ENCODE measurements at places on chromosomes 7 and 10. TPM values are rescaled to one million over a fixed set of nuclear protein-coding genes. Genes with fewer than 3 reads are reported as not detected.

The FRMD4A gene
- 1.3 TPM for total RNA-seq

The TACC2 gene
- total RNA-seq: not detected

GRCh38 chr7:27122077-27122910, 8.3 kb downstream of the HOXA4 start:
- no peak overlapping the region for H3K27ac ChIP-seq
- H3K4me1 ChIP-seq: no peaks in the 10 kb centered on the region
- H3K4me3 ChIP-seq: no peak overlapping the region
- no peaks in the 10 kb centered on the region for H3K36me3 ChIP-seq
- DNase-seq: no peak

- no peak for DNase-seq
- H3K27ac ChIP-seq: no peak overlapping the region
These were observed 90.7 kb upstream of the C1QL3 start for GRCh38 chr10:16612115-16612980.

- H3K4me3 ChIP-seq: no peak overlapping the region
- no peaks in the 10 kb centered on the region for H3K4me1 ChIP-seq
These were observed 5.9 kb upstream of the DHX32 start for GRCh38 chr10:125886914-125887512.

The NRG3 gene
- total RNA-seq: not detected

The DEPP1 gene
- 0.27 TPM for total RNA-seq

- no peak for DNase-seq
- H3K27me3 ChIP-seq: peaks cover 21% of the 10 kb centered on the region
- H3K36me3 ChIP-seq: no peaks in the 10 kb centered on the region
- no peak overlapping the region for H3K27ac ChIP-seq
- no peaks in the 10 kb centered on the region for H3K4me1 ChIP-seq
These were observed 44.7 kb upstream of the PDZD8 start for GRCh38 chr10:117419921-117420320.
